ENCODE measurements at places on chromosomes 1 and 21.

GRCh38 chr1:191578281-191578680 is 580.0 kb upstream of the RGS18 start:
- DNase-seq: no peak

GRCh38 chr1:178367151-178367550 is 129.6 kb downstream of the CLEC20A start:
- no peak for DNase-seq

GRCh38 chr1:23500466-23500865 is 16.5 kb upstream of the ASAP3 start:
- no peak for DNase-seq

GRCh38 chr1:27405074-27405473 is 12.7 kb downstream of the GPR3 start:
- DNase-seq: peak; percentile 87

DNA sequence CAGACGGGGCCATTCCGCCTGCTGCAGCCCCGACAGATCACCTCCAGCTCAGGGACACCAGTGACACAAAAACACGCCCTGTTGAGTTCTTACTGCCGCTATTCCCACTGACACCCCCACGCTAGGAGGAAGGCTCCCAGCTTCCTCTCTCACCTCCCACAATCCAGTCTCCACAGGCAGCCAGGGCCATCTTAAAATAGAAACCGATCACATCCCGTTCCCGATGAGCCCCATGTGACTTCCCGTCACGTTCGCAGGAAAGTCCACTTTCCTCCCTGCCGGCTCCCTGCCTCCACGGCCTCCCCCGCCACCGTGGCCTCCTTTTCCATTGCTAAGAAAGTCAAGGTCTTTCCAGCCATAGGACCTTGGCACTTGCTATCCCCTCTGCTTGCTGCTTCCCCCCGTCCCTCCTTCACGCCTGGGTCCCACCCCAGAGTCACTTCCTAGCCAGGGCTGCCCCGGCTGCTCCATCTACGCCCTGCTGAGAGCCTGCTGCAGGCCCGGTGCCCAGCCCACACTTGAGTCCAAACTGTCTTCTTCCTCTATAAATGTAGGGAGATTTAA is 24.0 kb upstream of the DDOST start:
- no peak for DNase-seq

GRCh38 chr1:104884939-104885338 is 1135.2 kb downstream of the AMY1C start:
- DNase-seq: no peak

DNA sequence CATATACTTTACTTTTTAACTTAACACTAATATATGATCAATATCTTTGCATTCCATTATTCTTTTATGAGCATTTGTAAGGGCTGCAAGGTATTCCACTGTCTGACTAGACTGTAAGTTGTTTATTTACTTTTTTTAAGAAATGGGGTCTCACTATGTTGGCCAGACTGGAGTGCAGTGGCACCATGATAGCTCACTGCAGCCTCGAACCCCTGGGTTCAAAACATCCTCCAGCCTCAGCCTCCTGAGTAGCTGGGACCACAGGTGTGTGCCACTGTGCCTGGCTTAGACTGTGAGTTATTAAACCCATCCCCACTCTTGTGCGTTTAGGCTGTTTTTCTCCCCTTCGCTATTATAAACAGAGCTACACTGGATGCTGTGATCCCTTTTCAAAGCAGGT is 6.7 kb upstream of the KIF26B start:
- no peak for DNase-seq

GRCh38 chr1:213994888-213995287 is 7.1 kb downstream of the PROX1 start:
- no peak for DNase-seq

DNA sequence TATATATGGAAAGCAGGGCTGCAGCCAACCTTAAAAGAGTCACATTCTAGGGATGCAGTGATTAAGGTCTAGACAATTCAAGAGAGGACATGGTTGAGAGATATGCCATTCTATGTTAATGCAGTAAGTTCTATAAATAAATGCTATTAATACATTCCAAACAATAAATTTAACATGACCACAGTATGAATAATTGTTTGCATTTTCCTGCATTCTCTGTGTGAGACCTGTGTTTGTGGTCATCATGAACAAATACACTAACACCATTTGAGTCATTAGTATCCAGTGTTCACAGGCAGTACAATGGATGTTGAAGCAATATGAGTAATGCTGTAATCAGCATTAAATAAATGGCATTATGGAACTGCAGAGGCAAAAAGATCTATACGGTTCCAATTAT is 5.5 kb upstream of the ZRANB2 start:
- DNase-seq: peak; percentile 3

DNA sequence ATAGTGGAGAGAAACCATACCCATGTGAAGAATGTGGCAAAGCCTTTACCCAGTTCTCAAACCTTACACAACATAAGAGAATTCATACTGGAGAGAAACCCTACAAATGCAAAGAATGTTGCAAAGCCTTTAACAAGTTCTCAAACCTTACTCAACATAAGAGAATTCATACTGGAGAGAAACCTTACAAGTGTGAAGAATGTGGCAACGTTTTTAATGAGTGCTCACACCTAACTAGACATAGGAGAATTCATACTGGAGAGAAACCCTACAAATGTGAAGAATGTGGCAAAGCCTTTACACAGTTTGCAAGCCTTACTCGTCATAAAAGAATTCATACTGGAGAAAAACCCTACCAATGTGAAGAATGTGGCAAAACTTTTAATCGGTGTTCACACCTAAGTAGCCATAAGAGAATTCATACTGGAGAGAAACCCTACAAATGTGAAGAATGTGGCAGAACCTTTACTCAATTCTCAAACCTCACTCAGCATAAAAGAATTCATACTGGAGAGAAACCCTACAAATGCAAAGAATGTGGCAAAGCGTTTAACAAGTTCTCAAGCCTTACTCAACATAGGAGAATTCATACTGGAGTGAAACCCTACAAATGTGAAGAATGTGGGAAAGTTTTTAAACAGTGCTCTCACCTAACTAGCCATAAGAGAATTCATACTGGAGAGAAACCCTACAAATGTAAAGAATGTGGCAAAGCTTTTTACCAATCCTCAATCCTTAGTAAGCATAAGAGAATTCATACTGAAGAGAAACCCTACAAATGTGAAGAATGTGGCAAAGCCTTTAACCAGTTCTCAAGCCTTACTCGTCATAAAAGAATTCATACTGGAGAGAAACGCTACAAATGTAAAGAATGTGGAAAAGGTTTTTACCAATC is 80.0 kb downstream of the JMJD4 start:
- no peak for DNase-seq

GRCh38 chr1:227885135-227885647 is 62.5 kb downstream of the WNT9A start:
- DNase-seq: no peak

DNA sequence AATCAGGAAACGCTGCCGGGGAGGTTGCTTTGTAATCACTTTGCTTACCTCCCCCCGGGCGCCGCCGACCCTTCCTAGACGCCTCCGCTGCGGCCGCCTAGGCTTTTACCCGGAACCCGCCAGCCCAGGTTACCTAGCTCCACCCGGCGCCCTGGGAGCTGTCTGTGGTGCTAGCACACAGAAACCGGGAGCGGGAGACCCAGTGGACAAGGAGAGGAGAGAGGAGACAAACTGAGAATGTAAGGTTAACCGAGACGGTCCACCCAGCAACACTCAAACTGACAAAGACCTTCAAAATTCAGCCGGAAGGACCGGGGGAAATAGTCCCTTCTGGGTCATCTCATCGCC is 9.8 kb downstream of the BARHL2 start:
- peak; percentile 61 for DNase-seq

GRCh38 chr21:38806153-38806941 is 618 bp downstream of the ETS2 start:
- no peak for DNase-seq

- no peak for DNase-seq
Observed at GRCh38 chr1:196380316-196380715, 227.9 kb downstream of the KCNT2 start.

- no peak for DNase-seq
Observed at GRCh38 chr1:228224198-228225164, 16.6 kb downstream of the OBSCN start.

- peak; percentile 37 for DNase-seq
Observed at GRCh38 chr1:112399456-112399855, 3.4 kb downstream of the CTTNBP2NL start.

GRCh38 chr1:44467566-44467965 is 62.5 kb downstream of the RNF220 start:
- no peak for DNase-seq

- peak; percentile 84 for DNase-seq
Observed at GRCh38 chr21:38913120-38913892, 107.6 kb downstream of the ETS2 start.

GRCh38 chr1:163562355-163562754 is 240.6 kb downstream of the NUF2 start:
- no peak for DNase-seq

DNA sequence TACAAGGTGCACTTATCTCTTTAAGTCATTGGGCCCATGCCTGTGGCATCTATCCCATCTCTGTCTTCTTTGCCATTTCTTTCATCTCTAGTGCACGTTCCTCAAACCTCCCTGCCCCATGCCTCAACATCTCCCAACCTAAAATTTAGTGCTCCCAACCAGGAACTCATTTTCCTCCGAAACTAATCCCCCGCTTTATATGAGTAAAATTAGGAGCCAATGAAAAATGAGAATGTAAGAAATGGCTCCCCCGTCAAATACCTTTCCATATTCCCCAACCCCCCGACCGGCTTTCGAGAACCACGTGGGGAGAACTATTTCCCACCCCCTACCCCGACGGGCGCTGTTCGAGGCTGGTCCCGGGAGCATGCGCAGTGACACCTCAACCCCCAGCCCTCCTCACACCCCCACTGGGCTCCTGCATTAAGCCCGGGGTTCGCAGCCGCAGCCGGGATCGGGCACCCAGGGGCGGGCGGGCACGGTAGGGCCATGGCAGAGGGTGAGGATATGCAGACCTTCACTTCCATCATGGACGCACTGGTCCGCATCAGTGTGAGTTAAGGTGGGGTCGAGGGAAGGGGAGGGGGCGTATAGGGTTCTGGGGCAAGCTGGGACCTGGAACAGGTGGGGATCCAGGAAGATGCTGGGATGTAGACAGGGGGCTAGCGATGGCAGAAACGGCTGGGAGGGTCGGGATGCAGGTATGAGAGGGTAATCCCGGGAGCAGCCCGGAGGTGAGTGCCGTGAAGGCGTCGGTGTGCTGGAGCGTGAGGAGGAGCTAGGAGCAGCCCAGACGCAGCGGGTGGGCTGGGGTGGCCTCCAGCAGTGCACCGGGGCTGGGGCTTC is at the start of gene TRIM46:
Gene TRIM46, plus strand, starts transcription at position 372 of the 846 bp plus-strand sequence. Its CDS starts 118 bp downstream, at position 490.
- DNase-seq: peak; percentile 50

DNA sequence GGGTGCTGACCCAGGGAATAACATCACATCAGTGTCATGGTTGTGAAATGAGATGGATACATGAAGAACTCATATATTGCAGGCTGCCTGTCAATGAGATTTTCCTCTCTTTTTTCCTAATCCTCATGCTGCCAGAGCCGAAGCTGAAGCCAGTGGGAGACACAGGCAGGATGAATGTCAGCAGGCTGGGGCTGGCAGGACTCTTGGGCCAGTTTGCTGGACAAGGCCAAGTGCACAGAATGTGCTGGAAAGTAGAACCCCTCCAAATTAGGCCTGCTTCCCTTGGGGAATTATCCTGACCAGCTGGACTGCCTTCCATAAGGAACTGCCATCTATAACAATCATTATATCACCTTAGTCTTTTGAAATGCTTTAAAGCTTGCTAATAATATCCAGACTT is 31.4 kb downstream of the SLC44A3 start:
- DNase-seq: no peak

DNA sequence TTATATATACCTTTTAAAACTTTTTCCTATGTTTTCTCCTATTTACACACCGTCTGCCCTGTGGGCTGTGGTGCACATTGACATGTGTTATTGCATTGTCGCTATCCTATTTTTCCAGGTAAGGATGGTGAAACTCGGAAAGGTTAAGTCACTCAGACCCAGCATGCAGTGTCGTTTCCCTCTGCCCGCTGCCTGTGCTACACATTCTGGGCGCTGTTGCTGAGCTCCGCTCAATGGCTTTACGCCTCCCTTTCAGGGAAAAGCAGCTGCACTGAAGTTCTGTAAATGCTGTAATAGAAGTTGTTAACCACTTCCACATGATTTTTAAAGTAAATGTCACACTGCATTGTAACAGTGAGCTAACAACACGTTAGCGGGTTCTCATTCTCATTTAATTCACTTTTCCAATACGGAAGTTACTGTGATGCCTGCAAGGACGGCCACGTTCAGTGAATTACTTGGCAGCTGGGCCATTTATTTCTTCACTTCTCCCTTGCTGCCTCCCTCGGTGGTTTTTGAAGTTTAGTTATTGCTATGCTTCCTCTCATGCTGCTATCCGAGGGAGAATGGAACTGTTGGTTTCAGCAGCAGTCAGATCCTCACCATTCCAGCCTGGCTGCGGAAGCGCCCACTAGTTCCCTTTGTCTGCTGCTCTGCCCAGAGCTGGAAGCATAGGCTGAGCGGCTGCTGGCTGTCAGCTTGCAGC is 288.7 kb downstream of the SPATA17 start:
- DNase-seq: no peak

DNA sequence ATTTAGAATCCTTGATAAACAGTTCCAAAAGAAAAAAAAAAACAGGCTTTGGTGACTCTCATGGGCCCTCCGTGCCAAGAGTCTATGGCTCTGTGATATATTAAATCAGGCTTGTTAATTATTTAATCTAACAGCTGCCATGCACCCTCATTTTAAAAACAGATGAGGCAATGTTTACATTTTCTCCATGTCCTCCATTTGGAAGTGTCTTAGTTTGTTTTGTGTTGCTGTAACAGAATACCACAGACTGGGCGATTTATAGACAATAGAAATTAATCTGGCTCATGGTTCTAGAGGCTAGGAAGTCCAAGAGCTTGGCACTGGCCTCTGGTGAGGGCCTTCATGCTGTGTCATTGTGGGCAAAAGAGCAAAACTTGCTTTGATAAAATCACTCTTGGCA is 58.0 kb downstream of the B3GALT5 start:
- no peak for DNase-seq

DNA sequence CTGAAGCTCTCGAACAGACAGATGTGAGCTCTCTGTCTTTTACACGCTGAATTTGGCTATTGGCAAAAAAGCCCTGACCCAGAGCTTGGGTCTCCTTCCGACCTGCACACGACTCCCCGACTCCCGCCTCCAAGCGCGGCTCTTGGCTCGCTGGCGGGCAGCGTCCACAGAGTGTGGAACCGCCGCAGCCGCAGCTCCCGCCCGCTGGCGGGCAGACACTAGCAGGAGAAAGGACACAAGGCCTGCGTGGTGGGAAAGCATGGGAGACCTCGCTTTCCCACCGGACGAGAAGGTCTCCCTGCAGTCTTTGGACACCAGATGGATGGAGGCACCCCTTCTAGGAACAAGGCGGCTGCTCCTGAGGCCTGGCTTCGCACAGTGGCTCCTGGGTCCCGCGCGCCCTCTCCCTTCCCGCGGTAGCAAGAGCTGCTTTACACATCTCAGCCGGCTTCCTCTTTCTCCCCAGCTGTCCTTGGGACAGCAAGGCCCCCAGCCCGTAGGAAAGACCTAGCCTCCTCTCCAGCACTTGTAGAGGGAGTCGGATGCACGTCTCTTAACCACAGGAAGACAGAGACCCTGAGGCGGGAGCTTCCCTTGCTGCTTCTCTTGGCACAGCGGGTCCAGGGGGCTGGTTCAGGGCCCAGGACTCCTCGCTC is 92.1 kb downstream of the PRKAB2 start:
- no peak for DNase-seq

GRCh38 chr1:204169858-204170257 is 3.7 kb upstream of the REN start:
- no peak for DNase-seq

GRCh38 chr1:1121611-1122077 is 5.8 kb upstream of the C1orf159 start:
- no peak for DNase-seq
